ENCODE measurements at places on chromosomes 3 and 15.
A peak's percentile ranks its signal among the peaks of the same experiment; 100 is the strongest.

DNA sequence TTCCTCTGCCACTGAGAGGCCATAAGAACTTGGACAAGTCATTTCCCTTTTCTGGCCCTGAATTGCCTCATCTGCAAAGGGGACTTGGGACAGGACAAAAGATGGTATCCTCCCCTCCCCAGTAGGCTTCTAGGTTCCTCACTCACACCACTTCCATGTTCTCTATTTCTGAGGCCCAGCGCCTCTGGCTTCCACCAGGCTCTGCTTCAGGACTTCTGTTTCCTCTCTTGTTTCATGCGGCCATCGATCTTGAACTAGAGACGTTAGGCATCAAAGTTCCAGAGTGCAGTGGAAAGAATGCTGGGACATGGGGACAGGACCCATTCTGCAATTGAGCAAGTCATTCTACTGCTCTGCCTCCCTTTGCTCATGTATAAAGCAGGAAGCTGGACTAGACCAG, 1.7 kb downstream of the TM4SF4 start:
- DNase-seq, result no peak

GRCh38 chr3:643376-643775, 446.8 kb downstream of the CHL1 start:
- DNase-seq, result no peak

DNA sequence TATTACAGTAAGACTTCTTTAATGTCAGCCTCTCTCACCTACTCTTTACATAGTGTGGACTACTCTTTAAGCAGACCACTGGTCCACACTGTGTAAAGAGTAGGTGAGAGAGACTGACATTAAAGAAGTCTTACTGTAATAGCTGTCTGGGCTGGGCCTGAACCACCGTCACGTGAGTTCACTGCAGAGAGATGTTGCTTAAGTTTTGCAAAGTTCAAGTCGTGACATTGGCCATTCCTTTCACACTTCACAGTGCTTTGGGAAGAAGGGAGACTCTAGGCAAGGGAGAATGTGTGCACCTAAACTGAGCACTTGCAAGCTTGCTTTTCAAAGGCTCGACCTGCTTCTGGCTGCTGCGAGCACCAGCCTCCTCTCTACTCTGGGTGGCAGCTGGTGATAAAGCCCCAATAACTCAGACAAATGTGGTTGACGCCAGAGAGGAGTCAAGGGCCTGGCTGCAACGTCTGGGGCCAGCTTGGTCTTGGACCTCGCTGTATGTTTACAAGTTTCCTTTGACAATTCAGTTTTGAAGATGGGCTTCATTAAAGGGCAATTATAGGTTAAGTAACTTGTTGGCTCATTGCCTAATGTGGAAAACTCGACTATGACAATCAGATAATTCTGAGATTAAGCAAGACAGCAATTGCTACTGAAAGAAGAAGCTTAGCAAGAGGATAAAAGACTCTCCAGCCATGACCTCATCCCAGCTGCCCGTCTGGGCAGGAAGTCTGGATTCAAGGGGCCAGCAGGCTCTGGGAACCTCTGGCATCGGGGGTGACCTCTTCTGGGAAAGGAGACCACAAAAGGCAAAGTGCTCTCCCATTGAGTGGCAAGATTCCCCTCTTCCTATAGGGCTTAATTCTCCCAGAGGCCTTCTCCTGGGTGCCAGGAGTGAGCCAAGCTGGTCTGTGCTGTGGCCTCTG, 242.1 kb upstream of the TLE3 start:
- DNase-seq, result no peak

DNA sequence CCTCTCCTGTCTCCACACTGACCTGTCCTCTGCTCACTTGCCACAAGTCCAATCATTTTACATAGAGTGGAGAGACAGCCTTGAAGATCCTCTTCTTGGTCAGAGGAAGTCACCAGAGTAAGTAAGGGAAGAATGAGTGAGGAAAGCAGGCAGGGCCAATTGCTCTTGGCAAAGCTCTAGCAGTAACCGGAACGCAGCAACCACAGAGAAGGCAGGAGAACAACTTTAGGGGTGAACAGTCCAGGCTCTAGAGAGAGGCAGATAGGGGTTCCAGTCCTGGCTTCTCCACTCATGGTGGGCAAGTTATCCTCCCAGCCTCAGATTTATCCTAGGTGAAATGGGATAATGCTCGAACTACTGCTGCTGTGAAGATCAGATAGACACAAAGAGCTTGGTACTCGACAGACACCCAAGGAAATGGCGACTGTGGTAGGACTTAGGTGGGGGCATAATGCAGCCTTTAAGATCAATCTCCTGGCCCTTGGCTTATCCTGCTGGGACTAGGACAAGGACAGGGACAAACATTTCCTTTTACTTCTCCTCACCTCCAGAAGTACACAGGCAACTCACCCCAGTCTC, 1.2 kb upstream of the ADAMTSL3 start:
- no peak for DNase-seq

GRCh38 chr15:88255484-88256278, 858 bp downstream of the NTRK3 start:
- no peak for DNase-seq

GRCh38 chr3:109944836-109945235, 607.5 kb upstream of the DPPA4 start:
- no peak for DNase-seq

DNA sequence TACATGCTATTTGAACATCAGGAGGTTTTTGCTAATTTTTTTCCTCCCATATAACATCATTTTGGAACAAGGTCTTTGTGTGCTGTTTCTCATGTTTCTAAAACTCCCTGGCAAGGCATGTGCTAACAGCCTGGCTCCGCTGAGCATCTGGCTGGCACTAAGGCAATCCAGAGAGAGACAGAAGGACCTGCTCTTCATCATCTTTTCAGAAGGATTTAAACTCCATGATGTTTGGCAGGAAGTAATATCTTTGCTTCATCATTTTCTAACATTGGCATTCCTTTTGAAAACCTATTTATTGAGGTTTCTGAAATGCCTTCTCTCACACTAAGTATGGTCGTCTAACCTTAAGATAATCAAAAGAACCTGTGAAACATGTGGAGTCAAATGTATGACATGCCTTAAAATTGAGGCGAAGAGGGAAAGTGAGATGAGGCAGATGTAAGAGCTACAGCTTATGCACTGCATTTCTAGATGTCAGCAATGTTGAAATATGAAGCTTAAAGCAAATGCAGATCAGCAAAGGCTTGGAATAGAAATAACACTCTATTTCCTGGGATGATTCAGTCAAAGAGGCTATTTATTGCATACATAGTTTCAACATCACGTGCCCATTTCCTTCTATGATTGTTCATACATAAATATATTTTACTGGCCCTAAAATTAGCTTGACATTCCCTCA, 592.0 kb downstream of the ZNF385D start:
- DNase-seq, result peak; percentile 95

DNA sequence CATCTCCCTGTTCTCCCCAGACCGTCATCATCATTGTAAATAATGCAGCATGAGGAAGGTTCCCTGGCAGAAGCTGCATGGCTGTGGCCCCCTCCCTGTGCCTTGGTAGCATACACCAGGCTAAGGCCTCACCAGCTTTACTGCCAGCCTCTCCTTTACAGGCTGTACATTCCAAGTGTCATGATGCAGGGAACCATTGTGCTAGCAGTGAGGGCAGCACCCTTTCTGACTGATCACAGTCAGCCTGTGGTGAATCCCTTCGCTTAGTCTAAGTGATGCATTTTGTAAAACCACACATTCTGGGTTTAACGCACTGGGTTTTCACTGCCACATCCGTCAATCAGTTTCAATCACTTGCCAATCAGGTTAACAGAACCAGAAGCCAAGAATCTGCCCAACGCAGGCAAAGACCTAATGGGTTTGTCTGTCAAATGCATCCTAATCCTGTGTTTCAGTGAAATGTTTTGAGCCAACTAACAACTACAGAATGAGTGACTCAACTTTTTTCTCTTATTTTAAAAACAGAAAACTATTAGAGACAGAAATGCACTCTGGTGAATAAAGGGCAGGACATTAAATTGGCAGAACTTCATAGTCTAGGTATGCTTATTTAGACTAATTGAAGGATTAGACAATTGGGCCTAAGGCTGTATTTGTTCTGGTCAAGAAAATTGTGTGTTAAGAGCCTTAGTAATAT, 225.9 kb upstream of the DPH6 start:
- DNase-seq, result no peak

DNA sequence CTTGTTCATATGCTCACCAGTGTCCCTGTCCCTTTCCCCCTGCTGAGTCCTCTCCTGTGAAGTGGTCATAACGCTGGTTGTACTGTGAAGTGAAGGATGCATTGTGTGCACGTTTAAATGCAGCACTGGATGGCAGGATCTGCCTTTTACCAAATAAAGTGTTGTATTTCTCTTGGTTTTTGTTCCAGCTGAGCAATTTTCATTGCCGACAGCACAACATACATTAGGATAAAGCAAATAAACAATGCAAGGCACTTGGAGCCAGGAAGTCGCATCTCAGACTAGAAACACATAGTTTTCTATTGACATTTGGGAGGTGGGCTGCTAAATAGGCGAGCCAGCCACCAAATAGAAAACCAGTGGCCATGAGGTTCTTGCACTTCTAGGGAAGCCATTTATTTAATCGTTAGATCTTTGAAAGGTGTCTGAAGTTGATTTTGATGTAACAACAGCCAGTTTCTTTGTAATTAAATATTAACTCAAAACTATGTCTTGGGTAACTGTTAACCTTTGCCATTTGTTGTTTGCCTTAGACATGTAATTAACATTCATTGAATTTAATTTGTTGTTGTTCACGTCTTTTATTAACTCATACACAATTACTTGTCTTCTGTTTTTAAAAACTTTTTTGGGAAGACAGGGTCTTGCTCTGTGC, 185.3 kb downstream of the FNDC3B start:
- DNase-seq, result no peak

- DNase-seq, result no peak
Observed at GRCh38 chr3:82145742-82146141, 384.3 kb upstream of the GBE1 start.

DNA sequence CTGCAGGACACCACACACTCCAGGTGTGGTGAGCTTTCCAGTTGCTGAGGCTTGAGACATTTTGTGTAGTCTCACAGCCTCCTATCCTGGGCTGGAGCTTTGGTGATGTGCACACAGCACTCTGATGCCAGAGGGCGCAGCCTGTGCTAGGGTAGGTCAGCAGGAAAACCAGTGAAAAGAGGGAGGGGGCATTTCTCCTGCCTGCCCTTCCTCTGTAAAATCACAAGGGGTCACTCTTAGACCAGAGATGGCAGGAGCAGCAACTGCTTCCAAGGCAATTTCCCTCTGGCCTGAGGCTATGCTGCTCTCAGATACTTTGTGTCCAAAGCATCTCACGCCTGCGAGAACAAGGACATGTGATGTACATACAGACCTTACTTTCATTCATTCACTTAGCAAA, 16.5 kb upstream of the MUSTN1 start:
- no peak for DNase-seq

DNA sequence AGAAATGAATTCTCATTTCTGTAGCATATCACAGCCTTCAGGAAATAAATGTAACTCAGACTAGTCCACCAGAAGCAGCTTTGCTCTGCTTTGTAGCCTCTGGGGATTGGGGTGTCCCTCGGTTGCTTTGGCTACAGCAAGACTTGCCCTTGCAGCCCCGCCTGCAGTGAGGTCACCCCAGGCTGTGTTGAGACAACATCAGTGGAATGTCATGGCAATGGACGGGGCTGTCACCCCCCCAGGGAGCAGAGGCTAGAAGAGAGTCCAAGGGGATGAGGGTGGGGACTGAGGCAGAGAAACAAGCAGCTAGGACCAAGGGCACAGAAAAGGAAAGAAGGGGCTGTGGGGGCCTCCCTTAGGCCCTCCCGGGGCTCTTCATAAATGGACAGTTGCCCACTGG, 854 bp downstream of the CLEC3B start:
- no peak for DNase-seq

- peak; percentile 60 for DNase-seq
Observed at GRCh38 chr15:60660290-60661051, 181.5 kb upstream of the ICE2 start.

- no peak for DNase-seq
Observed at GRCh38 chr15:68598171-68599152, 19.7 kb downstream of the CORO2B start.

DNA sequence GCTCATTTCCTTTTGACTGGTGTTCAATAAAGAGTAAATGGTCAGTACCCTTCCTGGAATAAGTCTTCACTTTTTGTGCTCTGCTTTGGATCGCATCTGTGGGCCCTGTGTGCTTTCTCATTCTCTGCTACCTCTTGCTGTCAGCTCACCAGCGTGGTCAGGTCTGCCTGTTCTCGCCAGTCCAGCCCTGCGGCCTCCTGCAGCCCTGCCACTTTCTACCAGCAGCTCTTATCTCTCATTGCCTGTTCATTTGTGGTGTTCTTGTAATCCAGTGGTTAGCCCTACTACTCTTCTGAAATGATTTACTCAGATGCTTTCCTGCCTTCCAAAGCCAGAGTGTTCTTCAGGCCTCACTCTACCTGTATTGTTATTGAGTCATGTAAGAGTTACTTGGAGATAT, 54.8 kb downstream of the CHCHD6 start:
- DNase-seq, result no peak

Measured in fibroblast of skin of left quadriceps (primary cell).